T-helper 2 cell (primary cell): ENCODE measurements at places on chromosomes 7 and 10.
A peak's percentile ranks its signal among the peaks of the same experiment; 100 is the strongest.

- DNase-seq: no peak
Measured at GRCh38 chr7:32250471-32251260, 180.5 kb upstream of the PDE1C start.

DNA sequence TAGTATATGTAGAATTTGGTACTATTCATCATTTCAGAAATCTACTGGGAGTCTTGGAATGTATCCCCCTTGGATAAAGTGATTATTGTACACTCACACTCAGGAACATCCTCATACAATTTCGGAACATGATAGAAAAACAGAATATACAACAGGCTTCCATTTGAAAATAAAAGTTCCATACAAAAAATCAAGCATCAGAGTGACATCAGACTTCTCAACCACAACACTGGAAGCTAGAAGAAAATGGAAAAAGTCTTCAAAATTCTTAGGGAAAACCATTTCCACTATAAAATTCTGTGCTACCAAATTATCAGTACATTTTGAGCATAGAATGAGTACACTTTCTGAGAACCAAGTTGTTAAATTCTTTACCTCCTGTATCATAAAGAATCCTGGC lies 8.8 kb downstream of the LYZL1 start:
- DNase-seq: no peak

DNA sequence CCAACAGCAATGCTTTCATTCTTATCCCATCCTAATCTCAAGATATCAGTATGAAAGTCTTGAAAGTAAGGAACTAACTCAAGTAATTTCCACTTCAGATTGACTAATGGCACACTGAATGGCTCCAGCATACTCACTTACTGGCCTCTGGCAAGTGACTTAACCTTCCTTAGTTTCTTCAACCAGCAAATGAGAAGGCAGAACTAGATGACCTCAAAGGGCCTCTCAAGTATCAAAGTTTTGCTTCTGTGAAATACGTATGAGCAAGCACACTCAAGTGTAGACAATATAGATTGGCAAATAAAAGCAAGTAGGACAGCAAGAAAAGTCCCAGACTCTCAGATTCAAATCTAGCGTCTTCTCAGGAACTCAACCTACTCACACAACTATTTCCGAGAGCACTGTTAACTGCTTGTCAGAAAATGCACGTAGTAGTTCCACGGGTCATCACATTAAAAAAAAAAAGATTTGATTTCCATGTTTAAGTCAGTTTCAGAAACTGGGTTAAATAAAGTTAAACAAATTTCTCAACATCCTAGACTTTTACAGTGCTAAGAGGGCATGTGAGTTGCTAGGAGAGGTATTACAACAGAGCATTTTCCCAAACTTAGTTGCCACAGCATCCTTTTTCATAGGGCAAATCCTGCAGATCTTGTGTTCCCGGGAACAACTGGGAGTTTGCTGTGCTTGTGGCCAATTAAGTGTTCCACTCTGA lies 276.9 kb upstream of the KLF14 start:
- DNase-seq: peak; percentile 91

GRCh38 chr7:101162551-101163278 lies 2.7 kb downstream of the VGF start:
- no peak for DNase-seq

GRCh38 chr10:132396494-132397035 lies 435 bp upstream of the PWWP2B start:
- DNase-seq: peak; percentile 40

GRCh38 chr7:122311050-122311700 lies 6.6 kb upstream of the FEZF1 start:
- DNase-seq: no peak

DNA sequence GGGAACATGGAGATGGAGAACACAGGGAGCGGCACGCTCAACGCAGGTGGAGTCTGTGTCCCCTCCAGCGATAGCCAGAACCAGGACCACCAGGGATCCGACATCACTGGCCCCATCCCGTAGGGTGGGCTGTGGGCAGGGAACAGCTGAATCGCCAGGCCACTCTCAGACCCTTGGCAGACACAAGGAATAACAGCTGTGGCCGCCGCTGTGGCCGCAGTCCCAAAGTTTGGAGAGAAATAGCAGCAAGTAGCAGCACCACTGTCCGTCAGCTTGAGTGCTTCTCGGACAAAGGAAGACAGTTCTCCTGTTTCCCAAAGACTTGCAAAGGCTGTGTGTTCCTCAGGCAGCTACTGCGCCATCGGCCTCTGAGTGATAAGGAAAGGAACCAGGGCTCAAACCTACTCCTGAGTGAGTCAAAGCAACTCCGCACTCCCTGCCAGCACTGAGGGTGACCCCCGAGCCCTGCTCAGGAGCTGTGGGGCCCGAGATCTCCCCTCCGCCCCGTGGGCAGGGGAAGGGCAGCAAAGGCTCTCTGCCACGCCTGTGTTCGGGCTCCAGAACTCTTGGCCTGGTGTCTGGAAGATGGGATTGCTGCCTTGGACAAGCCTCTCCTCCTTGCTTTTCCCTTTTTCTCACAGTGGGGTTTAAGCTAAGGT lies 82.3 kb upstream of the FAM20C start:
- DNase-seq: no peak

DNA sequence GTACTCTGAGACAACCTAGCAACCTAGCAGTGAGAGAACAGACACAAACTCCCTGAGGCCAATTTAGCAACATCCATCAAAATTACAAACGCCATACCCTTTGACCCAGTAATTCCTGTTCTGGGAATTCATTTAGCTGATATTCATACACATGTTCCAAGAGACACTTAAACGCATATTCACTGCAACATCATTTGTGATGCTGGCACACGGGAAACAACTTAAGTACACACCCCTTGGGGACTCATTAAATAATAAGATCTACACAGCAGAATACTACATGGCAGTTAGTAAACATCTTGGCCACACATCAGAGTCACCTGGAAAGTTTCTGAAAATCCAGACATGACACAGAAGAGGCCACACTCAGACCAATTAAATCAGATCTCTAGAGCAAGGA lies 17.6 kb downstream of the NUDCD3 start:
- DNase-seq: no peak

GRCh38 chr10:101303087-101303703 lies 50.8 kb upstream of the BTRC start:
- no peak for DNase-seq

DNA sequence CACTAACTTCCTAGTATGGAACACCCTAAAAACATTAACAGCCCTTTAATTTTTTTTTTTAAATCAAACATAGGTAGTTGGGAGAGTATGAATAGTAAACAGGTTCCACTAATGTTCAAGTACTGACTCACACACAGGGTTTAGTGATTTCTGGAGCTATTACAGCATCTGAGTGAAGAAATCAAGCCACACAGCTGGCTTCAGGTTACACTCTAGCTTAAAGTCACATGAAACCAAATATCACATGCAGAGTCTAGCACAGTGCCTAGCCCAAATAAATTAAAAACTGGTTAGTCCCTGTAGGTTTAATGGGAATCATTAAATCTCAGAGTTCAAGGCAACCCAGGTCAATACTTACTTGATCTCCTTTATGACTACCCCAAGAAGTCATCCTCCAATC lies 11.6 kb downstream of the PANK1 start:
- no peak for DNase-seq

DNA sequence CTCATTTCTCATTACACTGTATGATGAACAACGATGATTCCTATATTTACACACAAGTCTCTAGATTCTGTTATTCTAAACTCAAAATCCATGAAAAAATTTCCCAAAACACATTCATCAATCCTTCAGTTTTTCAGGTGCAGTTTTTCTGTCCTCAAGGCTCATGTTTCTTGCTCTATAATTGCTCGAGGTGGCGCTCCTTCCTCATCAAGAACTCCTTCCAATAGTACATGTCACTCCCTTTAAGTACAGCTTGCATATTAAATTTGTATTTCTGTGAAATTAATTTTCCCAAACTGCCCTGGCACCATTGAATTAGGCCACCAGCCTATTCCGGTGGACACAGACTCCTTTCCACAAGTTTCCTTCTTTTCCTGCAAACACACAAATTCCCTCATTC lies 188.7 kb upstream of the MINDY3 start:
- DNase-seq: no peak

DNA sequence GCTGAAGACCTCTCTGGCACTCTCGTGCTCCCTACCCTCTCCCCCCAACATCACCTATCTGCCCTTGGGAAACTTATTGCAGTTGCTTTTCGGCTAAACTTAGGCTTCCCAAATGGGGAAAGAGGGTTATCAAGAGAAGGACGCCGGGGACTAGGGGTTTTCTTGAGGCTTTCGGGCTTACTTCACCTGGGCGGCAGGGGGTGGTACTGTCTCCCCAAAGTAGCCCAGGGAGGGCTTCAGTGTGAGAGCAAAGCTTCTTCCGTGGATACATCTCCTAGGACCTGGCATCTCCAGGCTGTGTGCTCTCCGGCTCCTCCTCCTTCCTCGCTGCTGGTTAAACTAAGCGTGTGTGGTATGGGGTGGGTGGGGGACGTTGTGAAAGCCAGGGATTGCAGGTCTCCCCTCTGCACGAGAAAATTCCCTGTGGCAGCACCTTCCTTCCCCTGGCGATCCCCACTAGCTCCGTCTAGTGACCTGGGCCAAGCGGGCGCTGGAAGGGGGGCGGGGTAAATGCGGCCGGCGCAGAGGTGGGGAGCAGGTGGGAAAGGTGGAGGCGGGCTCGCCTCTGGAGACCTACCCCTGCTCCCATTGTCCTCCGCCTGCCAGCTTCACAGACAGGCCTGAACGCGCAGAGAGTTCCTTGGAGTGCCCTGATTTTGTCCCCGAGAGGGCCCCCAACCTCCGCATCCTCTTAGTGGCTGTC lies 1.1 kb downstream of the PLXDC2 start:
- DNase-seq: no peak

- DNase-seq: no peak
Measured at GRCh38 chr10:92575961-92576360, 2.1 kb upstream of the IDE start.

DNA sequence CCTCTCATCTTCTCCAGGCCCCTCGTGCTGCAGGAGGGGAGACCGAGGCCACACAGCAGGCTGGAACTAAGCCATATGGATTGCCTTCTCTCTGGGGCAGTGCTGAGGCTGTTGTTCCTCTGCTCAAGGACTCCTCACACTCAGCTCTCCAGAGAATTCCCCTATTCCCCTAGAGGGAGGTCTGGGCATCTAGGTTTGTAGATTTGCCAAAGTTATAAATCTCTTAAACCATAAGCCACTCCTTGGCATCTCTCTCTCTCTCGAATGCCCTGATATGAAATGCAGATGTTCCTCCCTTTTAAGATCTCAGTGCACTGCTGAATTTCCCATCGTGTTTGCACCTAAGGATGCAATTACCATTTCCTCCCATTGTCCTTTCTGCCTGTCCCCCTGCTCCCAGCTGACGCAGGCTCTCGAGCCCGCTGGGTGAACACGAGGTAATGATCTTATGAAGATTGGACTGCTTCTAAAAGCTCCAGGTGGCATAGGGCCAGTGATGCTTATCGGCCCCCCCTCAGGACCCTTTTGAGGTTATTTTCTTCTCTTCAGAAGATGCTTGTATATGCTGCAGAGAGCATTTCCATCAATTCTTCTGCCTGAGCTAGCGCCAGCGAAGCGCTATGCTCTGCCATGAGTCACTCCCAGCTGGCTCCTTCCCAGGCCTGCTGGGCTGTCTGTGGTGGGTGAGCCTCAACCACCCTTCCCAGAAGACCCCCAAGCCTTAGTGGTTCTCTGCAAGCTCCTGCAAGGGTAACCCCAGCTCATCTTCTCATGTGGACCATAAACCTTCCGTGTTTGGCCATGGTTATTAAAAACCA lies 41.6 kb upstream of the AQP1 start:
- no peak for DNase-seq

- no peak for DNase-seq
Measured at GRCh38 chr10:120451968-120452367, 5.1 kb upstream of the PLPP4 start.

GRCh38 chr7:94392393-94392786 lies 2.3 kb upstream of the COL1A2 start:
- no peak for DNase-seq

DNA sequence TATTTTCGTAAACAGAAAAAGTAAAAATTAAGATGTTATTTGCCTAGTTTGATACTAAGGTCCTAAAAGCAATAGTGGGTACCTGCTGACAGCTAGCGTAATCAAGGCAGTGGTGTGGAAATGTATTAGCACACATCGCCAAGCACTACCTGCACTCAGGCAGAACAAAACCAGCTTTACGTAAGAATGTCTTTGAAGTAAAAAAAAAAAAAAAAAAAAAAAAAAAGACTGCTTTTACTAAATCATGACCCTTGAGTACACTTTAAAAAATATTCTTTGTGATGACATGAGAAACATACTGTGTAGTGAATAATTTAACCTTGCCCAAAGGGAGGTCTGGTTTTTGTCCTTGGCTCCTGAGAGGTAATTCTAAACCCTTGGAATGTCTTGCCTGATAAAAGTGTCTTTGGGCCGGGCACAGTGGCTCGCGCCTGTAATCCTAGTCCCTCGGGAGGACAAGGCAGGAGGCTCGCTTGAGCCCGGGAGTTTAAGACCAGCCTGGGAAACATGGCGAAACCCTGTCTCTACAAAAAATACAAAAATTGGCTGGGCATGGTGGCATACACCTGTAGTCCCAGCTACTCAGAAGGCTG lies 12.7 kb downstream of the XRCC2 start:
- no peak for DNase-seq

GRCh38 chr10:46236941-46237681 lies 49.7 kb upstream of the ANTXRL start:
- no peak for DNase-seq

DNA sequence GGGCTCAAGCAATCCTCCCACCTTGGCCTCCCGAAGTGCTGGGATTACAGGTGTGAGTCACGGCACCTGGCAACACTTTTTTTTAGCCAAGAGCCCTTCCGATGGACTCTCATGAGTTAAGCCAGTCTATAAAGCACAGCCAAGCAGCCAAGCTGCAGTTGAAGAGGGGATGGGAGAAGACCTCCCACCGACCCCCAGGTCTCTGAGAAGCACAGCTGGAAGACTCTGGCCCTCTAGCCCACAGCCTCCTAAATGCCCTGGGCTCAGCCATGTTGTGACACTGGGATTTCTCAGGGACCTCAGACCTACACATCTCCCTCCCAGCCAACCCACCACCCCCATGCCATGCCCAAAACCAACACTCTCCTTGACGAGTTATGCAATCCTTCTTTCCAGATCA lies 31.1 kb downstream of the CALML3 start:
- DNase-seq: no peak

- no peak for DNase-seq
Measured at GRCh38 chr7:155097338-155097737, 27.2 kb downstream of the HTR5A start.

DNA sequence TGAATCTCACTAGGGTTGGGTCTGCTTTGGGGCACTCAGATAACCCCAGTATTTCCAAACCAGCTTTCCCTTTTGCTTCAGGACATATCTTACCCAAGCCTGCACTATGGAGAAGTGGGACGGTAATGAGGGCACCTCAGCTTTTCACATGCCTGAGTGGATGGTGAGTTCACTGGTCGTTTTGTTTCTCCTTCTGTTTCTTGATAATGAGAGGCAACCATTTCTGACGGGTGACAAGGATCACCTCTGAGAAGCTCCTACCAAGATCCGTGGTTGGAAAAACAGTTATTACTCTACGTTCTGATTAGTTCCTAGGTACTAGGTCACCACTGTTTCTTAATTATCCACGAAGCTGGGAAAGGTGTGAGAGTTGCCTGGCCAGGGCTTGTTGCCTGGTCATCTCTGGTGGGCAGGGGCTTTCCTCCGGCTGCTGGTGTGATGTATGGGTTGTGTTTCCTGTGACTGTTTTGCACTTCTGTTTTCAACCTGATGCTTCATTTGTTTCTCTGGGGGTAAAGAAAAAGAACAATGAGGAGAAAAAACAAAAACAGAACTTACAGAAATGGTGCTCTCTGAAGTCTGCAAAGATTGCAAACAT lies 65.7 kb upstream of the STRIP2 start:
- peak; percentile 60 for DNase-seq
